ENCODE measurements at places on chromosomes 2 and 18.

- no peaks in the 10 kb centered on the region for H3K36me3 ChIP-seq
- no peaks in the 10 kb centered on the region for H3K4me1 ChIP-seq
- H3K27me3 ChIP-seq: no peaks in the 10 kb centered on the region
- DNase-seq: peak; percentile 70
- H3K4me3 ChIP-seq: no peak overlapping the region
Observed at GRCh38 chr18:59823596-59824195, 76.1 kb upstream of the PMAIP1 start.

- H3K4me1 ChIP-seq: no peaks in the 10 kb centered on the region
- H3K36me3 ChIP-seq: no peaks in the 10 kb centered on the region
- H3K27me3 ChIP-seq: no peaks in the 10 kb centered on the region
- no peak overlapping the region for H3K4me3 ChIP-seq
- no peak overlapping the region for H3K27ac ChIP-seq
Observed at GRCh38 chr2:11004199-11004598, 92.5 kb downstream of the KCNF1 start.

DNA sequence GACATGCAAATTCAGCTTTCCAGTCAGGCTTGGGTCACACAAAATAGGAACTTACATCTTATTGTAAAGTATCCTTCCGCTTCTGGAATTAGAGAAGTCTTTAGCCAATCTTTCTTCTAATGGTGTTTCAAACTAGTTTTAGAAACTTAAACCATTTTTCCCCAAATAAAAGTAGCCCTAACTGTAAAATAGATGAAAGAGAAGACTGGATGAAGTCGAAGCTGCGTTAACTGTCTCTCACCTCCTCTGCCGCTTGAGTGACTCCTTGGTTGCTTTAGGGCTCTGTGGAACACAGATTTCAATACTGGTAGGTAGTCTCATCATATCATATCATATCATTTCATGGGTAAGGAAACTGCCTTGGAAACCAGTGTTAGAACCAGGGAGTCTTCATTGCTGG, 498.4 kb downstream of the XIRP2 start:
- no peak overlapping the region for H3K4me3 ChIP-seq
- no peak overlapping the region for H3K27ac ChIP-seq
- no peaks in the 10 kb centered on the region for H3K36me3 ChIP-seq
- H3K27me3 ChIP-seq: no peaks in the 10 kb centered on the region
- DNase-seq: no peak

DNA sequence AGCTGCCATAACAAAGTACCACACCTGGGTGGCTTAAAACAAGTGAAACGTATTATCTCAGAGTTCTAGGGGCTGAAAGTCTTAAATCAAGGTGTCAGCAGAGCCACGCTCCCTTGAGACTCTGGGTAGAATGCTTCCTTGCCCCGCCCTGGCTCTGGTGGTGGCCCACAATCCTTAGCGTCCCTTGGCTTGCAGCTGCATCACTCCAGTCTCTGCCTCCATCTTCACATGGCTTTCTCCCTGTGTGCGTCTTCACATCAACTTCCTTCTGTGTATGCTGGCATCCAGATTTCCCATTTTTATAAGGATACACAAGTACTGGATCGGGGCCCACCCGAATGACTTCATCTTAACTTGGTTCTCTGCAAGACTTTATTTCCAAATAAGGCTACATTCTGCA, 62.5 kb downstream of the MRO start:
- DNase-seq: no peak
- H3K4me3 ChIP-seq: no peak overlapping the region
- H3K4me1 ChIP-seq: no peaks in the 10 kb centered on the region
- H3K27ac ChIP-seq: no peak overlapping the region

DNA sequence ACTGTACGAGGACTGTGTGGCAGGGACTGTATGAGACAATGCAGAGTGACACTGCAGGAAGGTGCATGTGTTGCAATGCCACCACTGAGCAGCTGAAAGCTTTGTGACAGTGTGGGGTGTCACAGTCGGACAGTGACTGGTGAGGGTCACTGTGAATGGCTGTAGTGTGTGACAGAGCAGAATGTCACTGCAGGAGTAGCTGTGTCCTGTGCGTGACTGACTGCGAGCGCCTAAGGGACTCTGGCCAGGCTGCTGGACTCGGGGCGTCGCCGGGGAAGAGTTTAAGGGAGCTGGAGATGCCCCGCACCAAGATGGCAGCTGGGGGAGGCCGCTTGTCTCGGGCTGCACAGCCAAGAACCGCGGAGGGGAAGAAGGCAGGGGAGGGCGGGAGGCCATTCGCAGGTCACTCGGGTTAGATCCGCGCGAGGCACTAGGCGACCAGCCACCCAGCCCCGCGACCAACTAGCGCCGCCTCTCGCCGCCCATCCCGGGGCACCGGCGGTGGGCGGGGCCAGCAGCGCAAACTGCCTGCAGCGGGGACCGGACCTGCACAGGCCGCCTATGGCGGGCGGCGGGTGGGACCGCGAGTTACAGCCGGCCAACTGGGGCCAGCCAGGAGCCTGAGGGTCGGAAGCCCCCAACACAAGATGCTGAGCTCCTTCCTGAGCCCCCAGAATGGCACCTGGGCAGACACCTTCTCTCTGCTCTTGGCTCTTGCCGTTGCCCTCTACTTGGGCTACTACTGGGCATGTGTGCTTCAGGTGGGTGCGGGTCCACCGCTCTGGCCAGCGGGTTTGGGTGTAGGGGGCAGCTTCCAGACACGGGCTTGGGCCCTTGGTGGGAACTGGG, at the start of gene ABHD1:
ABHD1 (plus strand) TSS at position 514 of the 849 bp plus-strand sequence; CDS start at position 648, 134 bp downstream.
- H3K4me1 ChIP-seq: no peaks in the 10 kb centered on the region
- H3K36me3 ChIP-seq: no peaks in the 10 kb centered on the region
- peak; percentile 41 for DNase-seq

DNA sequence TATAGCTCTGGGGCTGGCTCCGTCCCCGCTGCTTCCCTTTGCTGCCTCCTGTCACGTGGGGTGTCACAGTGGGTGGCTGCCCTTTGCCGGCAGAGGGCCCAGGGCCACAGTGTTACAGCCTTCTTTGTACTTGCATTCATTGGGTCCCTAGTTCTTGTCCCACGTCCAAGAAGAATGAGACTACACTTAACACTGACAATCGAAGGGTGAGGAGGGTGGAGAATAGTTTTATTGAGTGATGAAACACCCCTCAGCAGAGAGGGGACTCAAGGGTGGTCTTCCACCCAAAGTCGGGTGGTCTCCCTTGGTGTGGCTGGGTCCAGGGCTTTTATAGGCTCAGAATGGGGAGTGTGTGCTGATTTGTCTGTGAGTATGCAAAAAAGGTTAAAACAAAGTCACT, 1.9 kb downstream of the ATG4B start:
- no peaks in the 10 kb centered on the region for H3K36me3 ChIP-seq
- no peak overlapping the region for H3K27ac ChIP-seq
- peak overlapping the region; percentile 93 for H3K4me3 ChIP-seq
- no peaks in the 10 kb centered on the region for H3K27me3 ChIP-seq
- H3K4me1 ChIP-seq: peaks cover 30% of the 10 kb centered on the region

DNA sequence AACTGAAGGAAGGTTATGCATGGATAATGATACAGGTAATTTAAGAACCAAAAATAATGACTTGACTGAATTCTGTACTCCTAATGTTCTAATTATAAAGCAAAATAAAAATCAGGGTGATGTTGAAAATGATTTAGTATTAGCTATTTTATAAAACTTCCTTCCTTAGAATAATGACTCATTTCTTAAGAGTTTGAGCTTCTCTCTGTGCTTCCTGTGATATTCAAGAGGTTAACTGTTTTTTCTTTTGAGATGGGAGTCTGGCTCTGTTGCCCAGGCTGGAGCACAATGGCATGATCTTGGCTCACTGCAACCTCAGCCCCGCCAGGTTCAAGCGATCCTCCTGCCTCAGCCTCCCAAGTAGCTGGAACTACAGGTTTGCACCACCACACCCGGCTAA, 14.8 kb downstream of the HADHA start:
- no peak for DNase-seq
- H3K27me3 ChIP-seq: no peaks in the 10 kb centered on the region
- H3K27ac ChIP-seq: no peak overlapping the region
- no peaks in the 10 kb centered on the region for H3K4me1 ChIP-seq
- H3K36me3 ChIP-seq: no peaks in the 10 kb centered on the region

- H3K4me1 ChIP-seq: peaks cover under 1% of the 10 kb centered on the region
- H3K27me3 ChIP-seq: no peaks in the 10 kb centered on the region
- no peak for DNase-seq
Observed at GRCh38 chr2:133721118-133721517, 152.9 kb upstream of the NCKAP5 start.

GRCh38 chr2:38748943-38749804, 2.0 kb downstream of the SRSF7 start:
- peak overlapping the region; percentile 95 for H3K4me3 ChIP-seq
- H3K4me1 ChIP-seq: peaks cover 75% of the 10 kb centered on the region
- no peak for DNase-seq
- peaks cover 50% of the 10 kb centered on the region for H3K36me3 ChIP-seq
- H3K27me3 ChIP-seq: no peaks in the 10 kb centered on the region

- H3K27ac ChIP-seq: peak overlapping the region; percentile 79
- H3K36me3 ChIP-seq: no peaks in the 10 kb centered on the region
- peaks cover 50% of the 10 kb centered on the region for H3K4me1 ChIP-seq
- no peak for DNase-seq
- peak overlapping the region; percentile 77 for H3K4me3 ChIP-seq
- H3K27me3 ChIP-seq: no peaks in the 10 kb centered on the region
Observed at GRCh38 chr18:8607776-8608742, 1.2 kb upstream of the RAB12 start.

DNA sequence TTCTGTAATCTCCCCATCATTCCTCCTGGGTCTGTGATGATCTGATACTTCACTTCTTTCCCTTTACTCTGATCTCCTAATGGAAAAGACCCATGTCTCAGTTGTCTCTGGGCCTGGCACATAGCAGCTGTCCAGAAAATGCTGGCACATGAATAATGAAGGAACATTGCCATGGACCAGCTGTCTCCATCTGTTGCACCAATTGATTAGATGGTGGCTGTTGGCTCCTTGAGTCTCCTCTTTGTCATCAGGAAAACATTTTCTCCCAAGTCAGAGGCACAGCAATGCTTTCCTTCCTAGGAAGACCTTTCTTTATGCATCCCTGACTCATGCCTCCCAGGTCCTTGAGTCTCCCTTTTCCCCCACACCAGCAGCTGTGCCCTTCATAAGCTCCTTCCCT, 286.2 kb upstream of the CXCR4 start:
- H3K4me3 ChIP-seq: no peak overlapping the region
- H3K36me3 ChIP-seq: no peaks in the 10 kb centered on the region
- no peak for DNase-seq
- H3K27ac ChIP-seq: no peak overlapping the region
- no peaks in the 10 kb centered on the region for H3K4me1 ChIP-seq
- H3K27me3 ChIP-seq: no peaks in the 10 kb centered on the region

- no peaks in the 10 kb centered on the region for H3K27me3 ChIP-seq
- H3K4me3 ChIP-seq: no peak overlapping the region
- H3K27ac ChIP-seq: peak overlapping the region; percentile 95
- DNase-seq: no peak
Observed at GRCh38 chr2:204550751-204551511, 5.7 kb downstream of the PARD3B start.

- H3K4me1 ChIP-seq: no peaks in the 10 kb centered on the region
- no peaks in the 10 kb centered on the region for H3K27me3 ChIP-seq
- H3K4me3 ChIP-seq: no peak overlapping the region
Observed at GRCh38 chr2:54053830-54054229, 61.6 kb upstream of the ACYP2 start.

GRCh38 chr2:172513935-172514586, 41.8 kb upstream of the PDK1 start:
- H3K36me3 ChIP-seq: no peaks in the 10 kb centered on the region
- H3K27me3 ChIP-seq: no peaks in the 10 kb centered on the region
- no peak overlapping the region for H3K4me3 ChIP-seq
- no peak overlapping the region for H3K27ac ChIP-seq
- no peak for DNase-seq

DNA sequence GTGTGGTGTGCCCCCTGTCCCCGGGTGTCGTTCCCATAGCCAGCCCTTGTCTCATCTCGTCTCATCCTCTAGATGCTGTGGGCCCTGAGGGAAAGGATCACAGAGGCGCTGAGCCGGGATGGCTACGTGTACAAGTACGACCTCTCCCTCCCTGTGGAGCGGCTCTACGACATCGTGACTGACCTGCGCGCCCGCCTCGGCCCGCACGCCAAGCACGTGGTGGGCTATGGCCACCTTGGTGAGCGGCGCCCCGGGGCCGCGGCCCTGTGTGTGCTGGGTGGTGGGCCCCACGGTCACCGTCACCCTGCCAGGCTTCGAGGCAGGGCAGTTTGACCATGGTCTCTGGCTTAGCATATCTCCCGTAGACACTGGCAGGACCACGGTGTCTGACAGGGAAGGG, 20.8 kb upstream of the GAL3ST2 start:
- no peak overlapping the region for H3K27ac ChIP-seq
- H3K4me3 ChIP-seq: no peak overlapping the region
- H3K36me3 ChIP-seq: peaks cover 100% of the 10 kb centered on the region
- no peaks in the 10 kb centered on the region for H3K27me3 ChIP-seq
- H3K4me1 ChIP-seq: peaks cover under 1% of the 10 kb centered on the region
- no peak for DNase-seq

- peaks cover 41% of the 10 kb centered on the region for H3K36me3 ChIP-seq
- no peak for DNase-seq
- no peaks in the 10 kb centered on the region for H3K4me1 ChIP-seq
Observed at GRCh38 chr2:152623076-152623740, 94.1 kb downstream of the PRPF40A start.

GRCh38 chr2:206202446-206202845, 42.8 kb downstream of the EEF1B2 start:
- no peak overlapping the region for H3K27ac ChIP-seq
- no peaks in the 10 kb centered on the region for H3K27me3 ChIP-seq
- no peaks in the 10 kb centered on the region for H3K36me3 ChIP-seq
- no peak for DNase-seq
- no peak overlapping the region for H3K4me3 ChIP-seq

GRCh38 chr2:186044761-186045160, 306.2 kb downstream of the FSIP2 start:
- no peak for DNase-seq
- H3K27ac ChIP-seq: no peak overlapping the region
- no peak overlapping the region for H3K4me3 ChIP-seq
- no peaks in the 10 kb centered on the region for H3K4me1 ChIP-seq
- no peaks in the 10 kb centered on the region for H3K36me3 ChIP-seq
- H3K27me3 ChIP-seq: no peaks in the 10 kb centered on the region

GRCh38 chr18:13381331-13381730, 162.8 kb downstream of the LDLRAD4 start:
- H3K4me3 ChIP-seq: no peak overlapping the region
- DNase-seq: no peak
- peak overlapping the region; percentile 73 for H3K27ac ChIP-seq
- no peaks in the 10 kb centered on the region for H3K36me3 ChIP-seq
- no peaks in the 10 kb centered on the region for H3K27me3 ChIP-seq
- H3K4me1 ChIP-seq: peaks cover 10% of the 10 kb centered on the region

DNA sequence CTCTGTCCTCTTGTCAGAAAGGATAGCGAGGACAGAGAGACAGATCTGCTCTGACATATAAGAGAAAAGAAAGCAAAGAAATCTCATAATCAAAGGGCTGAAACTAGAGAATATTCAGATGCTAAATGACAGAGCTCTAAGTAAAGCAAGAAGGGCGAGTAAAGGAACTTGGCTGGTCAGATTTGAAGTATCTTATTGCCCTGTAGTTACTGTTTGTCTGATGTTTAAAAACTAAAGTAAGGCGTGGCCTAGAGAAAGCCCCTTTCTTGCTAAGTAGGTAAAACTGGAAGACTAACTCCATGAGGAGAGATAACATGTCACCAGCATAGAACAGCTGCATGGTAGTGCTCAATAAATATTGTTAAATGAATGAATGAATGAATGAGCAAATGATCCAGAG, 70.0 kb downstream of the CRACDL start:
- no peak overlapping the region for H3K27ac ChIP-seq
- H3K4me3 ChIP-seq: no peak overlapping the region
- no peaks in the 10 kb centered on the region for H3K4me1 ChIP-seq
- H3K36me3 ChIP-seq: no peaks in the 10 kb centered on the region
- DNase-seq: no peak
- no peaks in the 10 kb centered on the region for H3K27me3 ChIP-seq

- H3K27me3 ChIP-seq: no peaks in the 10 kb centered on the region
- no peaks in the 10 kb centered on the region for H3K4me1 ChIP-seq
- no peaks in the 10 kb centered on the region for H3K36me3 ChIP-seq
- no peak overlapping the region for H3K4me3 ChIP-seq
Observed at GRCh38 chr18:75123113-75123512, 85.8 kb downstream of the PTGR3 start.

Measured in tibial nerve (tissue), 4 donors.